Non-pigmented ciliary epithelial cell (primary cell): ENCODE measurements at places on chromosomes 11 and 22.

DNA sequence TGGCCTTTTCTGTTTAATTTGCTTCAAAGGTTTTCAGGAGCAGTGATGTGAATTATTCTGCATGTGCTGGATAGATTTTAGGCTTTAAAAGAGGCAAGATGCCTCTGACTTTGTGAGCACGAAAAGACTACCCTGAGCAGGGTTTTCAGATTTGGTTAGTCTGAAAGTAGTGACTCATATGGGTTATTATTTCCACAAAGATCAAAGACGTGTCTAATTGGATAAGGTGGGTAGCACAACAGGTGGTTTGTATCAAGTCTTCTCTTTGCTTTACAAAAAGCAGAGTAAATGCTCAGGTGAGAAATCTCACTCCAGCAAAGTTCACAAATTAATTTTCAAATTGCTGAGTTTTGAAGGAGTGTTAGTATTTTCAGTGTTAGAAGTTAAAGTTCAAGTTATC is 37.6 kb upstream of the DBX1 start:
- no peak for DNase-seq

- DNase-seq, result no peak
These were observed 60.6 kb upstream of the ARHGAP20 start for GRCh38 chr11:110772863-110773262.

- no peak for DNase-seq
These were observed 29.6 kb downstream of the C22orf31 start for GRCh38 chr22:29032014-29032475.

DNA sequence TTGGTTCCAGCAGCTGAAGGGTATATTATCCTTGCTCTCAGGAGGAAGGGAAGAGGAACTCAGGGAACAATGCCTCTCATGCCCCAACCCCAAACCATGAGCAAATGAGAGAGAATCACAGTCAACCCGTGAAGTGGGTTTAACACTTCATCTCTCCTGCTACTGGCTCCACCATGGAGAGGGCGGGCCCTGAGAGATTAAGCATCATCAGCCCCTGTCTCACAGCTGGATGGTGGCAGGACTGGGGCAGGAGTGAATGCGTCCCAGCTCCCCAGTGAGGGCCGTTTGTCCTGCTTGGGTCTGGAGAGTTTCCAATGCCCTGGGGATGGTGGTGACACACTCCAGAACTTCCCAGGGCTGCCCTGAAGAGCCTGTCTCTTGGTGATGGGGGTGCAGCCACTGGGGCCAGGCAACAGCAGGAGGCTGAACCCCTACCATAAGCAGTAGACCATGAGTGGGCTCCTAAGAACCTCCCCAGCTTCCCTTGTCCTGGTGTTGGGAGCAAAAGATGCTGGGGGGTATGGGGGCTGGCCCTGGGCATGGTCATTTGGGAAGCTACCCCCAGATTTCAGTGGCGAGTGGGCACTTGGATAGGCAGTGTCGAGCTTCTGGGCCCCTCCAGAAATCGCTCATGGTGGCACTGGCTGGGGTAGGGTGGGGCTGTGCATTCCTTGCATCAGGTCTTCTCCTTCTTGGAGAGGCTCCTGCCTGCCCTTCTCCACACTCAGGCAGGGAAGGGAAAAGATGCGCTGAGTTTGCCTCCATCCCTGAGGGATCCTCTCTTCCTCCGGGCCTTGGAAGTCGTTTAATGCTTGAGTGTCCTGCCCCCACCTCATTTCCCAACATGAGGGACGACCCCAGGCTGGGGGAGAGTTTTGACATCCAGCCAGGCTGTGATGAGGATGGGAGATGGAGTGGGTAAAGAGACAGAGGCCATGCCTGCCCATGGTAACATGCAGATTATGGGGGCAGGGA is 157.5 kb downstream of the ST3GAL4 start:
- DNase-seq, result no peak

DNA sequence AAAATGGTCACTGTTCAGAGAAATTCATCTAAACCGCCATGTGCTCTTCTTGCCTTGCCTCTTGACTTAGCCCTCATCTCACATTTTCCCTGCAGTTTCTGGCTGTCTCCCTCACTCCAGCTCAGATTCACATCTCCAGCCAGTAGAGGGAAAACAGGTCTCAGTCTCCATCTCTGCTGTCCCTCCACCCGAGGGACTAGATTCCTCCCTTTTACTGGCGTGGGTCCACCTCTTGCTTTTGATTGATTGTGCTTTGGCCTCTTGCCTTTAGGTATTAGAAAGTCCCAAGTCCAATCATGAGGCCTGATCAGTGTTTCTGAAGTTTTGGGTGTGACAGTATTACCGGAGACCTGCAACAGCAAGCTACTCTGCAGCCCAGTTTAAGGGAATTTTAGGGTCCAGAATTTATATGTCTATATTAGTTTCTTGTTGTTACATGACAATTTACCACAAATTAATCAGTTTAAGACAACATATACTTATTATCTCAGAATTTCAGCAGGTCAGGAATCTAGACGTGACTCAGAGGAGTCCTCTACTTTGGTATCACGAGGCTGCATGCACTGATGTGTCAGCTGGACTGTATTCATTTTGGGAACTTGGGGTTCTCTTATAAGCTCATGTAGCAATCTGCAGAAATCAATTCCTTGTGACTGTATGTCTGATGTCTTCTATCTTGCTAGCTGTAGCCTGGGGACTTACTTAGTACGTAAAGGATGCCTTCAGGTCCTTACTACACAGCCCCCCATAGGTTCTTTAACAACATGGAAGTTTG is 805.2 kb upstream of the CCDC90B start:
- no peak for DNase-seq

- DNase-seq, result no peak
These were observed 56.1 kb downstream of the ST14 start for GRCh38 chr11:130215531-130216220.

GRCh38 chr22:35229865-35230264 is 27.4 kb upstream of the HMGXB4 start:
- no peak for DNase-seq
